ENCODE measurements at places on chromosomes 2 and 18.
A peak's percentile ranks its signal among the peaks of the same experiment; 100 is the strongest.

DNA sequence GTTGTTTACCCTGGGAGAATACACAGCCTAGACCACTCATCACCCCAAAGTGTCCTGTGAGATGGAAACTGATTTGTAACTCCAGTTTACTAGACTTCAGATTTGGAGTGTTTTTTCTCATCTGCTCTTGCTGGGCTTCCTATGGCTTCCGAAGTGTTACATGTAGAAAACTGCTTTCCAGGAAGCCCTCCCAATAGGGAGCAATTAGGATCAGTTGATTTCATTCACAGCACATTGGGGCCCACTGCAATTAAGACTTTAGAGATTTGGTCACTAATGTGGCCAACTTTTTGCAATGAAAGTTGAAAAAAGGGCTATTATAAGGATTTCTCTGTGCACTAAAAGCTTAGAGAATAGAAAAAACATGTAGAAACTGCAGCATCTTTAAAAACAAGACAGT lies 656.6 kb upstream of the CHAC2 start:
- DNase-seq: no peak

- DNase-seq: no peak
Observed at GRCh38 chr2:42917425-42917927, 125.1 kb upstream of the HAAO start.

DNA sequence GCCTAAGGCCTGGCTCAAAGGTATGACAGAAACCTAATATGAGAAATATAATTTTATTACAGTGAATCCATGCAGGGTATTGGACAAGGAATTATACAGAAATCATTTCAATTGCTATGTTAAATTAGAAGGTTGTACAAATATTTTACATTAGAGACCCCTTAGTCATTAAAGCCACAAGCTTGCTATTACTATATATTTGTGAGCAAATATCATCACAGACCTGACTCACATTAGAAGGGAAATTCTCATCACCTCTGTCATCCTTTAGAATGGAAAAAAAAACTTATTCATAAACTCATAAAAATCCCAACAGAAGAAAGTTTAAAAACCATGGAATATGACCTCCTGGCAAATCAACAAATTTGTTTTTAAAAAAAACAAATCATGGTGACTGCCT lies 277.9 kb downstream of the DCC start:
- no peak for DNase-seq

DNA sequence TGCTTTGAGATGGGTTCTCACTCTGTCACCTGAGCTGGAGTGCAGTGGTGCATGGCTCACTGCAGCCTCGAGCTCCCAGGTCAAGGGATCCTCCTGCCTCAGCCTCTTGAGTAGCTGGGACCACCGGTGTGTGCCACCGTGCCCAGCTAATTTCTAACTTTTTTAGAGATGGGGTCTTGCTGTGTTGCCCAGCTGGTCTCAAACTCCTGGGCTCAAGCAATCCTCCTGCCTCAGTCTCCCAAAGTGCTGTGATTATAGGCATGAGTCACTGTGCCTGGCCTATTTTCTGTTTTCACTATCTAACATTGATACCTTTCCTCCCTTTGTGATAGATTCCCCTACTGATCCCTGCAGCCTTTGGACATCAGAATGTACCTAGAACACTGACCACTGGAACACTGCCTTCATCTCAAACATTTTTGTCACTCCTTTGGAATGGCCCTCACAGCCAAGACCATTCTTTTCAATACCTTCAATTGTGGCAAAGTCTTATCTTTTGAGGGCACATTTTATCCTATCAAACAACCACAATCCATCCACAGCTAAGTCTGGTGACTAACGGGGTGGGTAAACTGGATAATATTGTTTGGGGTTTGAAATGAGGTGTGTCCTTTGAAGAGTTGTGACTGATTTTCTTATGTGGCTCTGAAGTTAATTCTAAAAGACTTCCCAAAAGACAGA lies 43.7 kb downstream of the EPAS1 start:
- no peak for DNase-seq

- DNase-seq: no peak
Observed at GRCh38 chr2:65790676-65790935, 358.2 kb upstream of the SPRED2 start.

- no peak for DNase-seq
Observed at GRCh38 chr2:27270670-27271069, 4.6 kb upstream of the DNAJC5G start.

- no peak for DNase-seq
Observed at GRCh38 chr2:239938651-239939486, 86.3 kb downstream of the NDUFA10 start.

GRCh38 chr2:237269138-237269875 lies 144.7 kb downstream of the COL6A3 start:
- no peak for DNase-seq

DNA sequence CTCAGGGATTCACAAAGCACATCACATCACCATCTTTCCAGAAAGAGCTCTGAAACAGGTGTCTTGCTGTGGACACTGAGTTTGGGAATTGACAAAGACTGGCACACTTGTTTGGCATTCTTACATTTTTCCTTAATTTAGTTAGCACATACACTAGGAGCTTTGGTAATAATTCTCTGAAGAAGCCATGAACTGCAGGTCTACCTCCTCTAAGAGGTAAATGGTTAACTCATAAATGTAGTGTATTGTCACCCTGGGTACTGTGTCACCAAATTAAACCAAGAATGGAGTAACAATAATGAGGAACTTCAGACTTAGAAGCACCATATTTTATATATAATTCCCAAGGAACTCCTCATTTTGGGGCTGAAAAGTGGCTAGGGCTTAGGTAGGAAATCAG lies 22.6 kb downstream of the EIF4E2 start:
- DNase-seq: no peak

GRCh38 chr2:22536133-22536532 lies 848.8 kb upstream of the KLHL29 start:
- DNase-seq: no peak

GRCh38 chr2:9347411-9347881 lies 75.9 kb downstream of the ITGB1BP1 start:
- DNase-seq: no peak

DNA sequence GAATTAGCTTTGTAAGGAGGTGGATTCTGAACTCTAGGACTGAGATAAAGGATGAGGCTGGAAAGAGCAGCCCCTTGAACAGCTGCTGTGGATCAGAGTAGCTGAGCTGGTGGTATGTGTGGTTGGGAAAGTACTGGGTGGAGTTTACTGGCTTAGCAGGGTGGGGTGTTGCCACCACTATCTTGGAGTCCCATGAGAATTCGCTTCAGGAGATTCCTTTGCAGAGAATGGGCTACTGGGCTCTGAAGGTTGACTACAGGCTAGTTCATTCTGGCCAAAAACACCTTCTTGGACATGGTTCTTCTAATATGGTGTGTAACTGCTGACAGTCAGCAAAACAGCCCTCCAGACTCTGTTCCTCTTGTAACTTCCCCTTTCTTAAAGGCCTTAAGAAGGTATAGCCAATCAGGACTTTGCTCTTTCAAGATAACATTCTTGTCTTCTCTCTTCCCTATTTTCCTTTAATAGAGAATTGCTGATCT lies 52.7 kb downstream of the TET3 start:
- DNase-seq: no peak

DNA sequence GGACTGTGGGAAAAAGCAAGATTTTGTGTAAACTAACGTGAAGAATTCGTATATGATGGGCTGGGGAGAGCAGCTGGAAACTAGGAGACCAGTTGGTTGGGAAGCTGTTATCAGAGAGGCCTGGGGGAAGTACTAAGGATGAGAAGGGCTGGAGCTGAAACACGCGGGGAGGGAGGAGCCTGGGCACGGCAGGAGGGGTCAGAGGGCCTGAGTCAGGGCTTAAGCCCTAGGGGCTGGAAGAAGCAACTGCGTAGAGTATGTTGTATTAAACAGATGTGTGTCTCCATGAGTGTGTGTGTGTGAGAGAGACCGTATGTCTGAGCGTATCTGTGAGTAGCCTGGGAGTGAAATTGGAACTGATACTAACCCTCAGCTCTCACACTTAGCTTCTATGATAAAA lies 8.4 kb downstream of the POMC start:
- no peak for DNase-seq

- peak; percentile 29 for DNase-seq
Observed at GRCh38 chr18:657311-658000, at the start of gene TYMS. TSS of gene TYMS (plus strand) at chr18:657653. CDS start at chr18:657743, 90 bp downstream.

GRCh38 chr2:3678212-3678611 lies 20.2 kb downstream of the ALLC start:
- DNase-seq: no peak

- DNase-seq: no peak
Observed at GRCh38 chr2:181780047-181780651, 99.8 kb upstream of the NEUROD1 start.

DNA sequence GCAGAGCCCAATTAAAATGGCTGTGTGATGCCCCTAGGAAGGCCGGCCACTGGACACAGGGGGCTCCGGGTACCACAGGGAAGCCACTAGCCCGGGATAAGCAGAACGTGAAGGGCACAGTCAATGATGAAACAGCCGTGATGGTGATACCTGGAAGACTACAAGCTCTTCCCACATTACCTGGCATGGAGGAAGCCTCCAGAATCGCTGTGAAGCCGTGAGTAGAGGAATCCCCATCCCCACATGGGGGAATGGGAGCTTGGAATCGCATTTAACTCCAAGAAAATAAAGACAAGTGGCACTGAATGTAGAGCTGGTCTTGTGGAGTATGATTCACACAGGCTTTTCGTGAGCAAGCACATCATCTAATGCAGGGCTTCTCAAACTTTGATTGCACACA lies 16.1 kb downstream of the GALNT14 start:
- DNase-seq: no peak

GRCh38 chr2:18703555-18703954 lies 114.2 kb upstream of the NT5C1B start:
- no peak for DNase-seq

- no peak for DNase-seq
Observed at GRCh38 chr2:74721316-74721715, 67.3 kb downstream of the SEMA4F start.
